Suprapubic skin (tissue), 4 donors: ENCODE measurements at places on chromosomes 13 and 19. TPM values are rescaled to one million over a fixed set of nuclear protein-coding genes. Genes with fewer than 3 reads are reported as not detected.
A peak's percentile ranks its signal among the peaks of the same experiment; 100 is the strongest.

DNA sequence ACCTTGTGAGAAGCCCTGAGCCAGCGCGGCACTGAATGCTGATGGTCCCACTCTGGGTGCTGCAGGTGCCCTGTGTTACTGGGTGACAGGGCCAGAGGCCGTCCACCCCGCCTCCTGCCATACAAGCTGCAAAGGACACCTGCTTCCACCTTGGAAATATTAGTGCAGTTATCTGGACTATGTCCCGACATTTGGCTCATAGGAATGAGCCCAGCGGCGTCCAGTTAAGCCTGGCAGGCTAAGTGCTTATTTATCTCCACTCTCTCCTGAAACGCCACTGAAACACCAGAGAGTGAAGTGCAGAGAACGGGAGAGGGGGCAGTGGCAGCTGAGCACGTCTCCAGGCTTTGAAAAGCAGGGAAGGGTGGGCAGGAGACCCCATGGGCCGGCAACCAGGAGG is 145.8 kb downstream of the KDM4B start:
- no peak overlapping the region for H3K4me3 ChIP-seq
- no peak overlapping the region for H3K27ac ChIP-seq
- peaks cover 54% of the 10 kb centered on the region for H3K36me3 ChIP-seq

DNA sequence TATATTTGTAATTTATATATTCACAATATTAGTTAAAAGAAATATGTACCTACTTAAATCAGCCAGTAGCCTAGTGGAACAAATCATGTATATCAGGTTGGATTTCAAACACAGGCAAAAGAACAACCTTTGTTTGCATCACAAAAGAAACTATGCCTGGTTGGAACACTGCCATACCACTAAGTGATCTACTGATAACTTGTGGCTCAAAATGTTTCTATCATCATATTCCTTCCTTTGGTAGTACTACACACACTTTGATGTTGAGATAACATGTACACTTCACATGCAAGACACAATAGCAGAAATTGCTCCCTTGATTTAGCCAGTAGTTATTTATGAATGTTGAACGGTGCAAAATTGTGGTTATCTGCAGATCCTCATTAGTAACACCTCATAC is 146.0 kb upstream of the GPC6 start:
- H3K27ac ChIP-seq = no peak overlapping the region
- H3K4me1 ChIP-seq = no peaks in the 10 kb centered on the region
- H3K27me3 ChIP-seq = no peaks in the 10 kb centered on the region
- H3K4me3 ChIP-seq = no peak overlapping the region
- no peaks in the 10 kb centered on the region for H3K36me3 ChIP-seq
- DNase-seq = no peak

DNA sequence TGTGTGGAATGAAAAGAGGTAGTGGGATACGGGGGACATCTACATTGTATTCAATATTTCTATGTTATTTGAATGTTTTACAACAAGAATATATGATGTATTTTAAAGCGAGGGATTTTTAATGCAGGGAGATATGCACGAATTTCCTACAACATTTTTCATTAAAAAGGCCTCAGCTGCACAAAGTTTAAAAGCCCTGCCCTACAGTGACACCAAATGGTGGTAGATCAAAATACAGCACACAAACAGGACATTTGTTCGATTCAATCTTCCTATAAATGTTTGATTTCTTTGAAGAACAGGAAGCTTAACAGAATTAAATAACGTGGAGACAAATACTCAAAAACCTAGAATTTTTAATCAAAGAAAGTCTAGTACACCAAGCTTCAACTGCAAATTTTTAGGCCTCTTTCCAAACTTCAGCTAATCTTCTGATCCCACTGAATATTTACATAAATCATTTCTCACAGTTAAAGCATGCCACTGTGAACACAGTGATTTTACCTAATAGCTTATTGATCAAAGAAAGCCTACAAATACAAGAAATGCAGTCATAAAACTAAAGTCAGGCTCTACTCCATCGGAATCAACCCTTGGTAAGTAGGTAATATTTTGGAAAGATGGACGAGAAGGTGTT is 257.2 kb downstream of the DIAPH3 start:
- no peak for DNase-seq
- no peak overlapping the region for H3K4me3 ChIP-seq
- H3K27ac ChIP-seq = no peak overlapping the region
- H3K27me3 ChIP-seq = no peaks in the 10 kb centered on the region
- H3K36me3 ChIP-seq = no peaks in the 10 kb centered on the region
- no peaks in the 10 kb centered on the region for H3K4me1 ChIP-seq

- peak overlapping the region; percentile 91 for H3K4me3 ChIP-seq
- peak overlapping the region; percentile 98 for H3K27ac ChIP-seq
Measured at GRCh38 chr13:48976576-48977285, 1.0 kb downstream of the FNDC3A start.

DNA sequence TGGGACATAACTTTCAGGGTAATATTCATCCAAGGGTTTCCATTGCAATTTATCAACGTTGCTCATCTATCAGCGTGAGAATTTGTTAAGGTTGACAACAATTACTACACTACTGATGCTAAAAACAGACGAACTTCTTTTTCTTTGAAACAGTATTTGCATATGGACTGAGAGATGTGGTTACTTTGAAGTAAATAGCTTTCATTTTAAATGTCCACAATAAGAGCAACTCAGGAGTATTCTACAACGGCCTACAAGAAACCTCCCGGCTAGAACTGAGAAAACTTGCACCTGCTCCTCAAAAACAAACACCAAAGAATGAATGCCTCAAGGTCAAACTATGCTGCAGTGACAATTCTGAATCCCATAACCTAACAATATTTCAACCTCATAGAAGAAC is 238.4 kb downstream of the IRS2 start:
- DNase-seq = no peak
- no peak overlapping the region for H3K27ac ChIP-seq
- no peaks in the 10 kb centered on the region for H3K36me3 ChIP-seq
- no peaks in the 10 kb centered on the region for H3K27me3 ChIP-seq

The CAPS gene
- total RNA-seq = 11.6 TPM

The NRTN gene
- 7.1 TPM for total RNA-seq

The IGFLR1 gene
- total RNA-seq = 5.6 TPM
